Urothelium cell line (cell line): ENCODE measurements at places on chromosomes 4 and X.

GRCh38 chr4:66693694-66694093, 851.6 kb downstream of the CENPC start:
- DNase-seq = no peak

DNA sequence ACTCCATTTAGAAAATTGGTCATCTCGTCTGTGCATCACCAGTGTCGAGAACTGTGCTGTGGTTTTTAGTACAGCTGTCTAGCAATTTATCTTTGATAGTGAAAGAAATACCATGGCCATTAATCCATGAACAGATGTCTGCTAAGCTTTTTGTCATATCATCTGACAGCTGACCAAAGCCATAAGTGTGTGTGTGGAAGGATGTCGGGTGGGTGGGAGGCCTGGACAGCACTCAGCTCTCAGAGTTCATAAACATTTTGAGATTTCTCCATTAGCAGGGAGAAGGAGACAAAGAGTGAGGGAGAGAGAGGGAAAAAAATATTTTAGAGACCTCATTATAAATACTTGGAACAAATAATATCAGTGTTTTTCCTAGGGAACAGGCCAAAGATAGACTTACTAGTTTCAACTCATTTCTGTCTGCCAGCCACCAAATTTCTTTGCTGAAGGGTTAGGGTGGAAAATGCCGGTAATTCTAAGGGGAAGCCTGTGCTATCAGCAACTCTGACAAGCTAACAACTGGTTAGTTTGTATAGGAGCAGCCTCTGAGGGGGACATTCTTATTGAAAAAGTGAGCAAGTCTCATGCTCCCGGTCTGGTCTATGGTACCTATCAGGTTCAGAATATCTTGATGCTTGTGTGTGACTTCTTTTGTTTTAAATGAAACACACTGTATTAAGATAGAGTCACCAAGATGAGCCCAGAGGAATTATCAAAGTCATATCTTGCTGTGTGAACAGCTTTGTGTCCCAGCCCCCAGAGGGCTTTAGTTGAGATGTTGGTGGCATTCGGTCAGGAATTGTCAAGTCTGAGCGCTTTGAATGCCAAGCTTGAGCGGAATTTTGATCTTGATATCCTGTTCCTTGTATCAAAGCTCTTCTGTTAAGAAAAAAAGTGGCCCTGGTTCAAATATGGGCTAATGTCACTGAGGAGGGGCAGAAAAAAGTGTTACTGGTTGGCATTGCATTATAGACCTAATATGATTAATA, 41.9 kb upstream of the PDLIM3 start:
- no peak for DNase-seq

- no peak for DNase-seq
These were observed 13.4 kb downstream of the EDA2R start for GRCh38 chrX:66625525-66625924.

DNA sequence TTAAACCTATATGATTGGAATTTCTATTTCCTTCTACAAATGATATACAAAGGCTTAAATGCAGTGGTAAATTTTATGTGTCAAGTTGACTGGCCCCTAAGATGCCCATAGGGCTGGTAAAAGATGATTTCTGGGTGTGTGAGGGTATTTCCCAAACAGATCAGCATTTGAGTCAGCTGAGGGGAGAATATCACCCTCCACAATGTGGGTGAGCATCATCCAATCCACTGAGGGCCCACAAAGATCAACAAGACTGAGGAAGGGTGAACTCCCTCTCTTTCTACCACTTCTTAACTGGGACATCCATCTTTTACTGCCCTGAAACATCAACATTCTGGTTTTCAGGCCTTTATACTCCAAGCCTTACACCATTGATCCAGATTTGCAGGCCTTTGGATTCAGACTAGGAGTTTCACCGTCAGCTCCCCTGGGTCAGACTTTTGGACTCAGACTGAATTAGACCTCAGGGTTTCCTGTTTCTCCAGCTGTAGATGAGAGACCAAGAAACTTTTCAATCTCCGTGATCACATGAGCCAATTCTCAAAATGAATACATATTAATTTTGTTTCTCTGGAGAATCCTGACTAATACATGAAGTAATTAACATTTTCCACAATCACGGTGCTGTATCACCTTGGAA, 1020.7 kb upstream of the SLIT2 start:
- DNase-seq = no peak

- peak; percentile 23 for DNase-seq
These were observed 17.5 kb upstream of the SH3KBP1 start for GRCh38 chrX:19904778-19905367.

GRCh38 chr4:94304365-94304971, 38.2 kb downstream of the HPGDS start:
- peak; percentile 9 for DNase-seq

- no peak for DNase-seq
These were observed 382.6 kb upstream of the NOCT start for GRCh38 chr4:138632856-138633579.

GRCh38 chr4:94038195-94038594, 169.5 kb upstream of the SMARCAD1 start:
- no peak for DNase-seq

DNA sequence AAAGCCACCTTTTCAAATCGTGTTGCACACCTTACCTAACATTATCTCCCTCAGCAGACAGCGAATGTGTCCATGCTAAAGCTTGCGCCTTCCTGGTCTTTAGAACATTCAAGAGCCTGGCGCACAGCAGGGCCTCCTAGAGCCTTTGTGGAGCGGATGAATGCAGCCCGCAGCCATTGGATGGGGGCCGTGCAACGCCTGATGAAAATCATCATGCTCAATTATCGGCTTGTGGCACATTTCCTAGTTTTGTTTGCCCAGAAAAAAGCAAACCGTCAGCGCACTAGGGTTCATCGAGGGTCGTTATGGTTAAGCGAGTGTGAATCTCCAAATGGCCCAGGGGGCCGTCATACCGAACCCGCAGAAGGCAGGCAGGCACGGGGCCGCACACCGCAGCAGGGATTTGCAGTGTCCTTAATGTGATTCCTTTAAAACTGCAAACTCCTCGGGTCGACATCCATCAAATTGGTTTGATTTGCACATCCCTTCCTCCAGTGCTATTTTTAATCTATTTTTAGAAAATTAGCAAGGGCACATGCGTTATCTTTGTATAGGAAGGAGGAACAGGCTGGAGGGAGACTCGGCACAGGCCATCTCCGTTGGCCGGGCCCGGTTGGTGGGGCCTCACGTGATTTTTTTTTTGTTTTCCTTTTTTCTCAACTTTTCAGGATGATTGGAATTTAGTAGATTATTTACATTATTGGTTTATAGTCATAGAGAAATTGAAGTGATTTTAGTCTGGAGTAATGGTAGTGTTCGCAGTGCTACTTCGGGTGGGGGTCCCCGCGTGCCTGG, 53.1 kb downstream of the ABLIM2 start:
- DNase-seq = no peak
